ENCODE measurements at places on chromosomes 2 and 18.
A peak's percentile ranks its signal among the peaks of the same experiment; 100 is the strongest.

GRCh38 chr2:158047156-158047611 is 54.5 kb upstream of the UPP2 start:
- no peak for DNase-seq

- DNase-seq, result no peak
Measured at GRCh38 chr18:12842459-12843380, 41.3 kb downstream of the PTPN2 start.

GRCh38 chr18:57434536-57435494 is at the start of gene ONECUT2:
Gene ONECUT2 (plus strand): TSS chr18:57435374. CDS start chr18:57435717, 343 bp downstream.
- DNase-seq, result peak; percentile 58

DNA sequence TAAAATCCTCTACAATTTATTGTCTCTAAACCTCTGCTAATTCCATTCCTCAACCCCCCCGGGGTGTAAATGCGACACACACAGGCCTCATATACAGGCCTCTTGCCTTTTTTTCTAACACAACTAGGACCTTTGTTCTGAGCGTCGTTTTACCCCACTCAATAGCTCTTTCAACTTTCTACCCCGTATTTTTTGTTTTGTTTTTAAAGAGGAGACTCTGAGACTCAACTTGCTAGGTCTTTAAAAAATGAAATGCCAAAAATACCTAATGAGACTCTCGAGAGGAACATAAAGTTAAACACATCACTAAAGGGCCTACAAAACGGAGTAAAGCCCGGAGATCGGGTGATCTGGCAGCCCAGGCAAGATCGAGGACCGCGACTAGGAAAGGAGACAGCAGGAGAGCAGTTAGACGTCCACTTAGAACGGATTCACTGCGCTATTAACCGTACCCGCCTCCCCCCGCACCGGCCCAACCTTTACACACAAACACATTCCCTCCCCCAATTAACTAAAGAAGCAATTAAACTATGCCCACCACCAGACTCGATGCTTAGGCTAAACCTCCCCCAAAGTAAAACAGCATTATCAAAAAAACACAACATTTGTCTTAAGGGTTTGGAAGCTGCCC is 1.7 kb downstream of the TRIP12 start:
- no peak for DNase-seq

DNA sequence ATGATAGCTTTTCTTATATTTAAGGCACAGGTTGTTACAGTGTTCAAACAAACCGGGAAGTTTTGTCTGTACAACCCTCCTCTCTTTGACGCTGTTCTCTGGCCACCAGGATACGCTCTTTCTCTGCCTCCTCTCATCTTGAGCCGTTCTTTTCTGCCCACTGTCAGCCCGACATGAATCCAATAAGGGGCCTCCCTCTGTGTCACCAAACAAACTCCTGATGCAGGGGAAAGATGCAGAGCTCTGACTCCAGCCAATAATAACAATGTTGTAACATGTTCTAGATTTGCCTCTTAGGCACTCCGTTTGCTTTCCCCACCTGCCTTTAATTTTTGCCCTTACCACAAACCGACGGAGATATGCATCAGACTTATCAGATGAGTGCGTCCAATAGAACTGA is 449.3 kb downstream of the SLC4A3 start:
- no peak for DNase-seq

GRCh38 chr2:236639461-236640235 is 70.0 kb downstream of the ACKR3 start:
- no peak for DNase-seq

GRCh38 chr2:10538224-10538894 is 90.2 kb upstream of the ODC1 start:
- no peak for DNase-seq

GRCh38 chr2:77101796-77102452 is 420.3 kb downstream of the LRRTM4 start:
- DNase-seq, result no peak

GRCh38 chr2:99841749-99842148 is 300.6 kb downstream of the AFF3 start:
- no peak for DNase-seq

DNA sequence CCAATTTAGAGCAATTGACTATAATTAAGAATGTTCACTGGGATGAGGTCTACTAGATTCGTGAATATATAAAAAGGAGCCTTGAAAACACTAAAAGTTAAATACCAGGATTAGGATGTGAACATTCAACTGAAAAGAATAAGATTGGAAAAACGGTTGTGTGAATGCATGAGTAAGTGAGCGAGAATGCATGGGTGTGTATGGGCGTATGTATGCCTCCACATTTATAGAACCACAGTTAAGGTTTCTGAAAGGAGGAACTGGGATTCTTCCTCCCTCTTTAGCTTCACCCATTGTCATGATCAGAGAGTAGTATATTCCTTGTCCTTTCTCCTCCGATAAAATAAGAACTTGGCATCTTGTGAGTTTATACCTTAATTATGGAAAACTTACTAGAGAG is 151.1 kb upstream of the UBE2E3 start:
- no peak for DNase-seq

DNA sequence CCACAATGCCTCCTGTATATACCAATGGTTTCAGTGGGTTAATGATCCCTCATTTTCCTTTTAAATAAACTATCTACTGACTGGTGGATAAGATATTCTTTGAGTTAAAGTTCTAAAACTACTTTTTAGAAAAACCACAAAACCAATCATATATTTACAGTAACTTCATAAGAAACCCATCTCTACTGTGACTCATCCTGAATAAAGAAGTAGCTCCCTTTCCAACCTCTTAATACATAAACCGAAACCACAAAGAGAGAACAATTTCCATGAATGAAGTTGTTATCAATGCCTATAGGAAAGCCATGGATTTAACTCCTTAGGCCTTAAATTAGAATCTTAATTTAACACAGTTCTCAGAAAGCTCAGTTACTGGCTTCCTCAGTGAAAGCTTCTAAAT is 227.0 kb upstream of the SMAD7 start:
- no peak for DNase-seq

Measured in anterior cingulate cortex (tissue), 58 donors.